Stimulated activated naive CD4-positive, alpha-beta T cell (primary cell): ENCODE measurements at places on chromosomes 11 and 22.

DNA sequence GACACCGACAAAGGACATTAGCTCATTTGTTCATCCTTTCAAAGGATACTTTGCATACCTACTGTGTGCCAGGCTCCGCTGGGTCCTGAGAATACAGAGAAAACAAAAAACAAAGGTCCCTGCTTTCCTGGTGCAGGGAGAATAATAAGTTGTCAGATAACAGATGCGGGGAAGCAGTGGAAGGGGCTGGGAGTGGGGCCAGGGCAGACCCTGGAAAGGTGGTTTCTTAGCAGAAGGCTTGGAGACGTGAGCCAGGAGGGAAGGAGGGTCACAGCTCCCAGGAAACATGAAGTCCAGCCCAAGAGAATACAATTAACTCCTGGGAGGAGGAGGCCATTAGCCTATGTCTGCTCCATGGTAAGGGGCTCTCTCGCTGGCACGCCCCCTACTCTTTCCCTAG lies 9.8 kb upstream of the ANO1 start:
- no peak for DNase-seq

DNA sequence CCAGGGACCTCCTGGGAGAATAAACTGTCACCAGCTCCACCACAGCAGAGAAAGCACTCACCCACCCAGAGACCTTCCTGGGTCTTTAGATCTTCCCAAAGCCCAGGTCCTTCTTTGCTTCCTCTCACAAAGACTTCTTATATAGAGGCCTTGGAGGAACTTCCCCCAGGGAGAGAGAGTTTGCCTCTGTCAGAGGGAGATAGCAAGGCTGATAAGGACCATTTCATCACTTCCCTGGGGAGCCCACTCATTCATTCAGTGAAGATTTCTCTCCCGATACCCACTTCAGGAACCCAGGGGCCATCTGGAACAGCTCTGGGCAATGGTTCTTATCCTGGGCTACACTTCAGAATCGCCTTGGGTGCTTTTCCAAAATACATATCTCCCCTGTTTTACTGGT lies at the start of gene PRG2:
PRG2 (minus strand) TSS at position 116 of the 400 bp plus-strand sequence. CDS start 706 bp downstream, outside the sequence.
- no peak for DNase-seq

- no peak for DNase-seq
Observed at GRCh38 chr11:86201371-86201884, 43.1 kb upstream of the EED start.

- DNase-seq = no peak
Observed at GRCh38 chr22:17810570-17811116, 36.4 kb upstream of the BID start.

DNA sequence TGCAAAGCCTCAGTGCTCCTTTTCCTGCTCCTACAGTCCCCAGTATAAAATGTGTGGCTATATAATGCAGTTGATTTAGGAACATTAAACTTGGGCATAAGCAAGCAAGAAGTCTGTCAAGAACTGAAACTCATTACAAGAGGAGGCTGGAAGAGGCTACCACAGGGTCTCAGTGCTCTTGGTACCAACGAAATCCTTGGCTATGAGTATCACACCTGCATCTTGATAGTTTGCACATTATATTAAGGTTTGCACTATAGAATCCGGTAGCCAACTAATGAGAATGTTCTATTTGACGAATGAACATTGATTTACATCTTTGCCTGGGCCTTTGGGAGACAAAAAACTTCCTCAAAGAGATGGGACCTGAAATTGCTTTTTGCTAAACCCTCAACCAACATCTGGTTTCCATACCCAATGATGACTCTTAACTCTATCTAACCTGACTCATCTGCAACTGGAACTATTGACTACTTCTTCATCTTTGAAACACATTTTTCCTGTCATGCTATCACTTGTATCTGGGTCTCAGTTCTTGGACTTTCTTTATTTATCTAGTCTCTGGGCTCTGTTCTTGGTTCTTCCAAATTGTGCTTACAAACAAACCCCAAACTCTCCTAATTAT lies 207.2 kb upstream of the CTSC start:
- DNase-seq = no peak

GRCh38 chr11:27370374-27370773 lies 7.4 kb upstream of the CCDC34 start:
- no peak for DNase-seq
